ENCODE measurements at places on chromosomes 5 and 9.

DNA sequence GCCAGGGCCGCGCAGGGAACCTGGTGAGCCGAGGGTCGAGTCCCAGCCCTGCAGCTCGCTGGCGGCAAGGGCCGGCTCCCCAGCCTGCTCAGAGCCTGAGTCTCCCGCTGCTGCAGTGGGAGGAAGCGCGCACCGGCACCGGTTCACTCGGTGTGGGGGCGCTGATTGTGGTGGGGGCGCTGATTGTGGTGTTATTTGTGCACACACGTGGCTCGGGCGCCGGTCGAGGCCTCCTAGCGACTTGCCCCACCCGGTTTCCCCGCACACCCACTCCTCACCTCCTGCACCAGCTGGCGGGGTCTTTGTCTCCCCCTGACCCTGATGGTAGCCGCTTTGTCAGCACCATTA, 266.7 kb downstream of the NSG2 start:
- DNase-seq: no peak

GRCh38 chr9:128528445-128529160, 23.8 kb upstream of the SPTAN1 start:
- DNase-seq: no peak

- DNase-seq: no peak
These were observed 521.0 kb upstream of the SEMA6A start for GRCh38 chr5:117095346-117096332.

- no peak for DNase-seq
These were observed 119.7 kb upstream of the ABCA1 start for GRCh38 chr9:105047742-105048041.

- no peak for DNase-seq
These were observed 116.1 kb downstream of the AP3B1 start for GRCh38 chr5:78178356-78178755.

- DNase-seq: no peak
These were observed 336.6 kb upstream of the PIK3R1 start for GRCh38 chr5:67878933-67879332.

DNA sequence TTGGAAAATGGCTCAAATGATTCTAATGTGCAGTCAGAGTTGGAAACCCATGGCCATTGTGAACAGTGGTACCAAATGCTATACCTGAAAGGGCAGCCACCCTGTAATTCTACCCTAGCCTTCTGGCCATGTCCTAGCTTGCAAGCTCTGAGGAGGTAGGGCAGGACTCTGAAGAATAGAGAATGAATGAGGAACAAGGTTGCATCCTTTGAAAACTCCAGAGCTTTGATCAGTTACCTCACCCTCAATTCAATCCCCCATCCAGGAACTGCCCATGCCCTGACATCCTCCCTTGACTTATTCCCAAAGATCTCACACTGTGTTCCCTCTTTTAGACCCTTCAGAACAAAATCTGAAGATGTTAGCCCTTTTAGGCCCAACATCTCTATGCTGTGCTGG, 17.8 kb upstream of the ERMP1 start:
- no peak for DNase-seq

GRCh38 chr9:38342532-38342931, 50.0 kb upstream of the ALDH1B1 start:
- DNase-seq: no peak

- no peak for DNase-seq
These were observed 38.9 kb upstream of the STXBP1 start for GRCh38 chr9:127572961-127573721.

- no peak for DNase-seq
These were observed 71.5 kb upstream of the ELL2 start for GRCh38 chr5:96033116-96033515.

GRCh38 chr5:6365977-6366590, 12.3 kb downstream of the MED10 start:
- DNase-seq: no peak

DNA sequence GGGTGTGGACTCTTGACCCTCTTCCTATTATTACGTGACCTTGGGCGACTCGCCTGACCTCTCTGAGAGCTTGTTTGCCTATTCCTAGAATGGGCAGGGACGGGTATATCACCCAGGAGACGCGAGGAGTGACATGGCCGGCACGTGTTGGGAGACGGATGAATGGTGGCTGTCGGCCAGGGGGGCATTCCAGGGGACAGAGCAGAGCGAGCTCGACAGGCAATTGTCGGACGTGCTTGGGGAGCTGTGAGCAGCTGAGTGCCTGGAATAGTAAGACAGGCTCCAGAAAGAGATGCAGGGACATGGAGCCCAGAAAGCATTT, 29.3 kb upstream of the UNC5A start:
- DNase-seq: no peak

DNA sequence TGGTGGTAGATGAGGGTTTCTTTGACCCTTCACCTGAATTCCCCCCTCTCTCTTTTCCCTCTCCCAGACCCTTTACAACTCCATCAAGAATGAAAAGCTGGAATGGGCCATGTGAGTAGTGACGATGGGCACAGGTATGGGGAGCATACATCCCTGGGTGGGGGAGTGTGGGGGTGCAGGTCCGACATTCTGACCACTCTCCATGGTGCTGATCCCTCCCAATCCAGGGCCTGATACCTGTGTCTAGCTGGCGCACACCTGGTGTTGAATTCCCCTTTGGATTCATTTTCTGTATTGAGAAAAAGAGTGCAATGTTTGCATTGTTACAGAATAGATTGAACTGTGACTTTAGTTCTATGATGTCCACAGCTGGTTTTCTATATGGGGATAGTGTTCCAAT, 40.0 kb downstream of the PSD2 start:
- no peak for DNase-seq

DNA sequence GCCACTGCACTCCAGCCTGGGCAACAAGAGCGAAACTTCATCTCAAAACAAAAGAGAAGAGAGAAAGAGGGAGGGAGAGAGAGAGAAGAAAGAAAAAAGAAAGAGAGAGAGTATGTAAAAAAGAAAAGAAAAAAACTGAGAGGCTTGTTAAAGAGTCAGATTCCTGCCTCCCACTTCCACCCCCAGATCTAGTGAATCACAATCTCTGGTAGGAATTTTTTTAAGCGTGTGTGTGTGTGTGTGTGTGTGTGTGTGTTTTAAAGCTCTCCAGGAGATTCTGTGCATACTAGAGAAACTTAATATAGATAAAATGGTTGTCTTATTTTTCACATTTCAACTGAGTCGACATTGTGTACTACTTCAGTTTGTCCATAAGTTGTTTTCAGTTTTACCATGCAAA, 32.0 kb downstream of the SAR1B start:
- DNase-seq: no peak

GRCh38 chr5:32780508-32780919, 69.4 kb downstream of the NPR3 start:
- DNase-seq: no peak

DNA sequence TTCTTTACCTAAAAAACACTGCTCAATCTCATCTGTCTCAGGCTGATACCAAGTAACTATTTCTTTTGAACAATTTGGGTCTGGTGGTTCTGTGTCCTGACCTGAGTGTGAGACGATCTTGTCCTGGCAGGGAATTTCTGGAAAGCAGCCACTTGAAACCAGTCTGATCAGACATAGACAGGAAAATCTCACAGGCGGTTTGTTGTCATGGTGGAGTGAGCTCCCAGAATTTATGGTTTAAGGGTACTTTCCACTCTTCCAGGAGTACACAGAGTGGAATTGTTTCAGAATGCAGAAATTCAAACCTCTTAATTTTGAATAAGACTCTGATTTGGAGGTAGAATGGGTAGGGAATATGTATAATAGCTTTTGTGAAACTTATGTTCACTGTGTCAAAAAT, 268.2 kb downstream of the ISL1 start:
- no peak for DNase-seq

DNA sequence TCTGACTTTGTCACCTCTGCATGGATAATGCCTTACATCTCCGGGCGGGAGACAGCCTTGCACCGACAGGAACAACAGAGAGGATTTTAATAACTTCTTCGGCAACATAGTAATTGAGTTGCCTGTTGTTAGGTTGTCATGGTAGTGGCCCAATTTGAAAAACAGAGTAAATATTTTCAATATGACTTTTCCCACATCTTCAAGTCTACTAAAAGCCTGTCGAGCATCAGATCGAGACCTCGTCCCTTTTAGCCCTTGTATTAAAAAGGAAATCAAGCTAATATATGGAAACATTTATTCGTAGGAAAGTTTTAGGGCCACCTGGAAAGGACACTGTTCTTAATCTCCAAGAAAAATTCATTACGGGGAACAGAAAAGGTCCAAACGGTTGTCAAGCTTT, 70.8 kb upstream of the FCN2 start:
- no peak for DNase-seq

DNA sequence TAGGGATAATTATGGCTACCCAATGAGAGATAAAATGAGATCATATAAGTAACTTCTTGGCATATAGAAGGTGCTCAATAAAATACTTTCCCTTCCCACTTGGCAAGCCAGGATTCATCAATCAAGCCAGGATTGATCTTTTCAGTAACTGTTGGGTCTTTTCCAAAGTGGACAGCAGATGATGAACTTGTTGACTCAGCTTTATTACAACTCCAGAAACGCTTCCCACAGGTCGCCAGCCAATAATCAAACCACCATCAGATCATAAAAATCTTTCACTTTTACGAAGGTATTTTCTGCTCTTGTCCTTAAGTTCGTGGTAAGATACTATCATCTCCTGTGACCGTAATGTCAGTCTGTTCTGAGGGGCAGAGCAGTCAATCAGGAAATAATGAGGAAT, 39.8 kb upstream of the WHRN start:
- no peak for DNase-seq

DNA sequence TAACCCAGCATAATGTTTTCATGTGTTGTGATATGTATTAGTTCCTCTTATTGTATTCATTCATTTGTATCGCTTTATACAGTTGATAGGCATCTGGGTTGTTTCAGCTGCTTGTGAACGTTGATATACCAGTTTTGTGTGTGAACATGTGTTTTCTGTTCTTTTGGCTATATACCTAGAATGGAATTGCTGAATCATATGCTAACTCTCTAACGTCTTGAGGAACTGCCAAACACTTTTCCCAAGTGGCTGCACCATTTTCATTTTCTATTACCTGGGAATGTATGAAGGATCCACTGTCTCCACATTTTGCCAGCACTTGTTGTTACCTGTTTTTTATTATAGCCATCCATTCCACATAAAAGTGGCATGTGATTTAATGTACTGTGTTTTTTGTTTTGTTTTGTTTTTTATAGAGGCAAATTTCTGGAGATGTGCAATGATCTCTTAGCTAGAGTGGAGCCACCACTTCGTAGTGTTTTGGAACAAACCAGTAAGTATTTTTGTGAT, 34.6 kb downstream of the HSPA4 start:
- no peak for DNase-seq

DNA sequence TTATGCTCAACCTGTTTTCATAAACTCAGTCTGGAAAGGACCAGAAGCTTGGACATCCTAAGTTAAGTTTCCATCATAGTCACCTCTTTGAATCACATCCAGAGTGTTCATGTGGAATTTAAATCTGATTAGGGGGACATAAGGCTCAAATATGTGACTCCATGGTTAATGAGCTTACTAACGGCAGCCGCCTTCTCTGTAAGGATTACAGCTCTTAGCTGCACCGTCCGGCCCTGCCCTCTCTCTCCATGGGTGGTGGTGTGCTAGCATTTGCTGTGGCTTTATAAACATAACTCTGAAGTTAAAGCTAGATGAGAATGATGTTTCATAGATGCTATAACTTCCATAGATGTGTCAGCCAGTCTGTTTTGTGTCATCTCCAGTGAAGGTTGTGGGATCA, 156.5 kb downstream of the TRIO start:
- DNase-seq: no peak

DNA sequence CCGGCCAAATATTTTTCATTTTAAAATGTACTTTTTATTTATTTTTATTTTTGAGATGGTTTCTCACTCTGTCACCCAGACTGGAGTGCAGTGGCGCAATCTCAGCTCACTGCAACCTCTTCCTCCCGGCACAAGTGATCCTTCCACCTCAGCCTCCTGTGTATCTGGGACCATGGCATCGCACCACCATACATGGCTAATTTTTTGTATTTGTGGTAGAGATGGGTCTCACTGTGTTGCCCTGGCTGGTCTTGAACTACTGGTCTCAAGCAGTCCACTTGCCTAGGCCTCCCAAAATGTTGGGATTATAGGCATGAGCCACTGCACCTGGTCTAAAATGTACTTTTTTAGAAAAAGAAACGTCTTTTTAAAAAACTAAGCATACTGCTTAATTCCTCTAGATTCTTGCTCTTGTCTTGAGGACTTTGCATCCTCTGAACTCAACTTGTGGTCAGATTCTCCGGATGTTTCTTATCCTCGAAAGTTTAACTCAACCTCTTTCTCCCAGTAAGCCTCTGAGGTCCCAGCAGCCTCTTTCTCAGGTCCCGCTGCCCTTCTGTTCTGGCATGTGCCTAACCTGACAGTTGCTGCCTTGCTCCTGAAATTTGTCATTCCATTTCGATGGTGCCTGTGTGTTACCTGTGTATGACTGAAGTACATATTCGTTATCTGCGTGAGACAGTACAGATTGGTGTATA, 63.0 kb downstream of the TRIO start:
- DNase-seq: no peak

- DNase-seq: no peak
These were observed 550.0 kb downstream of the PTPRD start for GRCh38 chr9:10062629-10063395.

- no peak for DNase-seq
These were observed 54.6 kb downstream of the SCAI start for GRCh38 chr9:125088752-125089151.

DNA sequence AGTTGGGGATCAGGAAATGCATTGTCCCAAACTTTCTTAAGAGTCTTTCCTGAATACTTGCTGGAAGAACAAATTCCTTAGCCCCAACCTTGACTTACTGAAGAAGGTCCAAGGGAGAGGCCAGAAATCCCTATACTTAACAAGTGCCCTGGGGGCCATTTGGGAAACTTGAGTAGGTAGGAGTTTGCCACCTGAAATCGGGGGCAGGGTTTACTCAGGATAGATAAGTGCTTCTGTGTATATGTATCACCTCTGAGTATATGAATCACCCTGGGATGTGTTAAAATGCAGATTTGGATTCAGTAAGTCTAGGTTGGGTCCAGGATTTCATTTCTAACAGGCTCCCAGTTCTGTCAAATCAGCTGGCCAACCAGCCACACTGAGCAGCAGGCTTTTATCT, 47.9 kb upstream of the MYO10 start:
- DNase-seq: no peak

DNA sequence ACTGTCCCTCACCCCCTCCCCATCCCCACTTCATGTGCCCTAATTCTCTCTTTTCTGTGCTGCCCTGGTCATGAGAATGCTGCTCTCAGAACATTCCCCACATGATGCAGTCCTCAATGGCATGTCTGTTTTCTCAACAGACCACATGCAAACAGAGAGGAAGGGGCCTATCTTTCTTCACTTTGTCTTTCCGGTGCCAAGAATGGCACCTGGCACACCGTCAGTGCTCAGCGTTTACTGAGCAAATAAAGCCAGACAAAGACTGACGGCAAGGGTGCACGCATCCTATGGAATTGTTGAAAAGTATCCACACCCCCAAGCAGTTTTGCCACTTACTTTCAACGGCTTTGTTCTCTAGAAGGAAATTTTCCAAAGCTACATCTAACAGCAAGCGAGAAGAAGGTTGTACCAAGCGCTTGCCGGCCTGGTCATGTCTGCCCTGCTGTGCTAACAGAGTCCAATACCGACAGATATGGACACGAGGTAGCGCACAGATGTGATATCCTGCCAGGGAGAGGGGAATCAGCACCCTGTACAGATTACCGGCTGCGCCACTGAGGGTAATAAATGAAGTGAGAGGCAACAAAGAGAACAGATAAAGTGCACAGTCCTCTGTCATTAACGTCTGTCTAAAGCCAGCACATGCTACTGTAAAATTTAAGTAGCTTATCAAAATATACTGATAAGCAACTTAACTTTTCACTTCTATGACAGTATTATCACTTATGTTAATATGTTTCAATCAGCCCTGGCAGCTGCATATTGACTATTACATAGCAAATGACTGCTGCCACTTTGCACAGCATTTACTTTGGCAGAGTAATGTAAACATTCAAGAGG, 251.7 kb downstream of the DENND1A start:
- DNase-seq: no peak

All from stimulated activated CD8-positive, alpha-beta memory T cell treated with anti-CD3 and anti-CD28 coated beads, Interleukin-12 subunit alpha, Interleukin-12 subunit beta, amount 100 ng/mL, for 4 hours (primary cell).